ENCODE measurements at places on chromosomes 12 and 14.

- DNase-seq: peak; percentile 68
Measured at GRCh38 chr12:96140174-96140573, 54.0 kb upstream of the ELK3 start.

DNA sequence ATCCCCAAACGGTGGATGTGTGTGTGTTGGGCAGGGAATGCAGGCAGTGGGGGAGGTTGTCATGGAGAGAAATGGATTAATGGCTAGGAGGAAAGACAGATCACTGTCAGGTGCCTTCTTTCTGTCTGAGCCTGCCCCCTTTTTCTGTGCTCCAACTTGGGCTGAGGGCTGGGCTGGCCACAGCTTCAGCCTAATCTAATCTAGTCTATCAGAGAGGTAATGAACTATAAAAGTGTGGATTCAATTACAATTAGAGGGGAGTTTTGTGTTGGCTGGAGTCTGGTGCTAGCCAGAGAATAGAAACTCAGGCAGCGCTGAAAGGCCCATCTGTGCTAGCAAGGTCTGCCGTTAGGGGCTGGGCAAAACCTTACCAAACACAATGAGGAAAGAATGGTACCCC is 41.2 kb downstream of the NEUROD4 start:
- DNase-seq: no peak

GRCh38 chr12:29552324-29552927 is 54.9 kb upstream of the OVCH1 start:
- peak; percentile 68 for DNase-seq

GRCh38 chr12:8590842-8591545 is 21.7 kb downstream of the AICDA start:
- peak; percentile 23 for DNase-seq

DNA sequence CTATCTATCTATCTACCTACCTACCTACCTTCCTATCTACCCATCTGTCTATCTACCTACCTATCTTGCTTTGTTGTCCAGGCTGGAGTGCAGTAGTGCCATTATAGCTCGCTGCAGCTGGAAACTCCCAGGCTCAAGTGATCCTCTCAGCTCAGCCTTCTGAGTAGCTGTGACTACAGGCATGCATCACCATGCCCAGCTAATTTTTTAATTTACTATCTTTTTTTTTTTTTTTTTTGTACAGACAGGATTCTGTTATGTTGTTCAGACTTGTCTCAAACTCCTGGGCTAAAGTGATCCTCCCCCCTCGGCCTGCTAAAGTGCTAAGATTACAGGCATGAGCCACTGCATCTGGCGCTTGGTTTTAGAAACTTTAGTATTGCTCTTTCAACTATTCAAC is 762.4 kb downstream of the SLC6A15 start:
- no peak for DNase-seq

DNA sequence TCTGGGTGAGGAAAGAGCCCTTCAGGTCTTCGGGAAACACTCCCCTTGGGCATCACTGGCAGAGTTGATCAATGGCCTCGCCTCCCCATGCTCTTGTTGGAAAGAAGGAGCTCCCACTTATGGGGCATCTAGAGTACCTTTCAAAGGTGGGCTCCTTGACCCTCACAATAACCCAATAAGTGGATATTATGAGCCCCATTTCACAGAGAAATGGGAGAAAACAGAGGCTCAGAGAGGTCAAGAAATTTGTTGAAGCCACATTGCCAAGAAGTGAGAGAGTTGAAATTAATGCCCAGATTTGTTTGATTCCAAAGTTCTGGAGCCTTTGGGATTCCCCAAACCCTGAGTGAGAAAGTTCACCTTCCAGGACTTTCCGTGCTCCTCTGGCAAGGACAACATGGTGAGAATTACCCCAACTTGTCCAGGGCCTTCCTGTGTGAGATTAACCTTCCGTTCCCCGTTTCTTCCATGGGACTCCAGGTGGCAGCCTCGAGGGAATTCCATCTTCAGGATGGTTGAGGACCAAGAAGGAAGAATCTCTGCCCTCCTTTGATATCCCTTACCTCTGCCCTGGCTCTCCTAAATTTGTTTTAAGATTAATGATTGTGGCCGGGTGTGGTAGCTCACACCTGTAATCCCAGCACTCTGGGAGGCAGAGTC is 7.5 kb upstream of the CHD4 start:
- peak; percentile 17 for DNase-seq

GRCh38 chr14:55340482-55340881 is 69.3 kb downstream of the FBXO34 start:
- no peak for DNase-seq
